Renal pelvis (tissue), 12 donors: ENCODE measurements at places on chromosomes 16 and 17.

DNA sequence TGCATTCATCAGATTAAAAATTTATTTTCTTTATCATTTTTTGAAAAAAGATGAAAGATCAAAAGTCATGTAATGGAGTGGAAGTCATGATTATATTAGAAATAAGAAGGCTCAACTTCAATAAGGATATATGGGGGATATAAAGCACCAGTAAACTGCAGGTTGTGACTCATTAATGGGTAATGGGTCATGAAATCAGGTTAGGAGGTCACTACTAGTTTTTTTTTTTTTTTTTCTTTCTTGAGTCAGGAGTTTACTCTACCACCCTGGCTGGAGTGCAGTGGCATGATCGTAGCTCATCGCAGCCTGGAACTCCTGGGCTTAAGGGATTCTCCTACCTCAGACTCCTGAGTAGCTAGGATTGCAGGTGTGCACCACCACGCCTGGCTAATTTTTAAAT is 14.3 kb downstream of the EFCAB13 start:
- no peak for DNase-seq

DNA sequence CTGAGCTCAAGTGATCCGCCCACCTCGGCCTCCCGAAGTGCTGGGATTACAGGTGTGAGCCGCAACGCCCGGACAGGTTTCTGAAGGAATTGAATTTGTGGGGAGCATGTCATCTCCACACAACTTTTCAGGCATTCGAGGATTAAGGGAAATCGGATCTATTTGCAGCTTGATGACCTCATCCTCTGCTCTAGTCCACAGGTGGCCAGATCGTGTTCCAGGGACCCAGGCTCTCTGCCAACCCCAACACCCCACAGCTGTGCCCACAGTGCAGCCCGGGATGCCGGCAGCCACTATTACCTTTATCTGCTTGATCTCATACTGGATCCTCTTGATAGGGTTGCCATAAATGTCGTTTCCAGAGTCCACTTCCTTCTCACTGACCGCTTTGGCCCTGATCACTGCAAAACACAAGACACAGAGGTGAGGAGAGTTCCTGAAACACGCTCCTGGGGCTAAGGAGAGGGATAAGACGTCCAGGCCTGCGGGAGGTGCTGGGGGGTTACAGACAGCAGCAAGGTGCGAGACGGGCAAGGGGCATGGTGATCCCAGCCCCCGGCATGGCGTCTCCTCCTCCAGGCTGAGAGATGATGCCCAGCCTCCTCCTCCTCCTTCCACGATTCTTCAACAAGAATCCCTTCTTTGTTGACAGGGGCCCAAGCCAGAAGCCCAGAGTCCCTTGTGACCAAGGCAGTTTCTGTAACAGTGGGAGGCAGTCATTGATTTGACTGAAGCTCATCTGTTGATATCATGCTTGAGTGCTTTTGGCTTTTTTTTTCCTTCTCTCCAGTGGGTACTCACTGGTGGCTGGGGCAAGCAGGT is 29.3 kb downstream of the CEP295NL start:
- no peak for DNase-seq

DNA sequence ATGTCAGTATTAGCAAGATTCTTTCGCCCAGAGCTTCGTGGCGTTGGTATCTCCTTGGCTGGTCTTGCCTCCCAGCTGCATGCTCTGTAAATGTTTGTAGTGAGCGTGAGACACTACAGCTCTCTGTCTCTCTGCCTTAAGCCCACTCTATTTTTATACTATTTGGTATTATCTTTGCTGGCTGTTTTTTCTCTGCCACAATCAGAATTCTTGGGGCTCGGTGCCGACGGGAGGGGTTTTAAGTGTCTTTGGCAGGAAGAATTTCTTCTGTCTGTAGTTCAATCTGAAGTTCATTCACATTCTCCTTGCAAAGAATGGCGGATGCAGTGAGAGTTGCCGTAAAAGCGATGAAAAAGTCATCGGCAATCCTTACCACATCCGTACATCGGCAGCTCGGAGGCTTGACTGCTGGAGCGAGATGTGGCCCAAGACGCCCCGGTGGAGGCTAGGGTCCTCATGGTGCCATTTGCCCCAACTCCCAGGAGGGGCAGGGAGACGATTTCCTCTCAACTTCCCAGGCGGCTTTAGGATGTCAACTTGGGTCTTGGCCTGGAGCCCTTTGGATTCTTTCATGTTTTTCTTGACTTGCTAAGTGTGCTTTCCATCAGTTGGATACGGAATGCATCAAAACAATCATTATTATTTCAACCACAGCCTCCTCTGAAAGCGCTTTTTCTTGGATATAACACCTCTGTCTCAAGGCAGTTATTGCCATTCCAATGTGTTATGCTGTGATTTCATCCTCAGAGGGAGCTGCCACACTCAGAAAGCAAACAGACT is 132.3 kb upstream of the SDK2 start:
- DNase-seq, result no peak

- DNase-seq, result peak; percentile 77
Observed at GRCh38 chr17:29615492-29616299, 7.0 kb downstream of the CORO6 start.

DNA sequence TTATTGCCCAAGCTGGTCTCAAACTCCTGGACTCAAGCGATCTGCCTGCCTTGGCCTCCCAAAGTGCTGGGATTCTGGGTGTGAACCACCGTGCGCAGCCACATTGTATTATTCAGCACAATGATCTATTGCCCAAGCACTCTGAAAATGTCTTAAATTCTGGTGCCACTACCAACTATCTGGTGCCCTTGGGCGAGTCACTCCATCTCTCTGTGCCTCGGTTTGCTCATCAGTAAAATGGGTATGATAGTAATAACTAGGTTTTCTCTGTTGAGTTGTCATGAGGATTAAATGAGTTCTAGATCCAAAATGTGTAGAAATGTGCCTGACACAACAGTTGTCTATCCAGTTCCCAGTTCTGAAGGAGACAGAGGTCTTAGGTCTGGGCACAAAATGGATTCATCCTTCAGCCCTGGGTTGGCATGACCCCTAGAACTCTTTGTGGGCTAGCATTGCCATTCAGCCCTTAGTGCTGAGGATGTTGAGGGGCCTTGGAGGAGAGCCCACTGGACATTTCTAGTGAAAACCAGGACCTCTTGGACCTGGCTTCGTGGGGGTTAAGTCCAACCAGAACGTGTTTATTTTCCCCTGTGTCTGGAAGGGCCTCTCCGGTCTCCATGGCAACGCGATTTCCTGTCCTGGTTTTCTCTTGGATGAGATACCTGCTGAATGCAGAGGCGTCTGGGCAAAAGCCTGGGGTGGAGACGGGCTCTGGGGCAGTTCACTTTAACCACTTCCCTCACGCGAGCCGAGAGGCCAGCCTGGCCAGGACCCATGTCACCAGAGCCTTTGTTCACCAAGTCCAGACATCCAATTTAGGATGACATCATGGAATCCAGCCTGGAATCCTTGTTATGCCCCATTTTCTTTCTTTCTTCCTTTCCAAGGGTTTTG is 43.7 kb upstream of the TNRC6A start:
- DNase-seq, result peak; percentile 68

GRCh38 chr16:27455700-27456099 is 53.7 kb downstream of the IL21R start:
- DNase-seq, result peak; percentile 51

GRCh38 chr17:48621410-48622392 is 4.5 kb downstream of the HOXB9 start:
- no peak for DNase-seq

GRCh38 chr16:2692948-2693651 is 10.8 kb downstream of the KCTD5 start:
- DNase-seq, result peak; percentile 37

- no peak for DNase-seq
Observed at GRCh38 chr16:12906271-12906670, 4.9 kb downstream of the SHISA9 start.

- DNase-seq, result no peak
Observed at GRCh38 chr16:84823926-84824325, 4.1 kb downstream of the CRISPLD2 start.

DNA sequence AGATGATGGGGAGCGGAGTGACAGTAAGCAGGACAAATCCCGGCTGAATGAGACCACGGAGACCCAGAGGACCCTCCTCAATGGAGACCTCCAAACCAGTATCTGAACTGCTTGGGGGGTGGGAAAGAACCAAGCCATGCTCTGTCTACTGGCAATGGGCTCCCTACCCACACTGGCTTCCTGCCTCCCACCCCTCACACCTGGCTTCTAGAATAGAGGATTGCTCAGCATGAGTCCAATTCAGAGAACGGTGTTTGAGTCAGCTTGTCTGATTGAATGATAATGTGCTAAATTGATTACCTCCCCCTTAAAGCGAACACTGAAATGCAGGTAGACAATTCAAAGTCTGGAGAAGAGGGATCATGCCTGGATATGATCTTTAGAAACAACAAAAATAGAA is 5.5 kb downstream of the SSTR2 start:
- DNase-seq, result no peak

- peak; percentile 60 for DNase-seq
Observed at GRCh38 chr17:7019839-7020519, 2.9 kb upstream of the BCL6B start.

DNA sequence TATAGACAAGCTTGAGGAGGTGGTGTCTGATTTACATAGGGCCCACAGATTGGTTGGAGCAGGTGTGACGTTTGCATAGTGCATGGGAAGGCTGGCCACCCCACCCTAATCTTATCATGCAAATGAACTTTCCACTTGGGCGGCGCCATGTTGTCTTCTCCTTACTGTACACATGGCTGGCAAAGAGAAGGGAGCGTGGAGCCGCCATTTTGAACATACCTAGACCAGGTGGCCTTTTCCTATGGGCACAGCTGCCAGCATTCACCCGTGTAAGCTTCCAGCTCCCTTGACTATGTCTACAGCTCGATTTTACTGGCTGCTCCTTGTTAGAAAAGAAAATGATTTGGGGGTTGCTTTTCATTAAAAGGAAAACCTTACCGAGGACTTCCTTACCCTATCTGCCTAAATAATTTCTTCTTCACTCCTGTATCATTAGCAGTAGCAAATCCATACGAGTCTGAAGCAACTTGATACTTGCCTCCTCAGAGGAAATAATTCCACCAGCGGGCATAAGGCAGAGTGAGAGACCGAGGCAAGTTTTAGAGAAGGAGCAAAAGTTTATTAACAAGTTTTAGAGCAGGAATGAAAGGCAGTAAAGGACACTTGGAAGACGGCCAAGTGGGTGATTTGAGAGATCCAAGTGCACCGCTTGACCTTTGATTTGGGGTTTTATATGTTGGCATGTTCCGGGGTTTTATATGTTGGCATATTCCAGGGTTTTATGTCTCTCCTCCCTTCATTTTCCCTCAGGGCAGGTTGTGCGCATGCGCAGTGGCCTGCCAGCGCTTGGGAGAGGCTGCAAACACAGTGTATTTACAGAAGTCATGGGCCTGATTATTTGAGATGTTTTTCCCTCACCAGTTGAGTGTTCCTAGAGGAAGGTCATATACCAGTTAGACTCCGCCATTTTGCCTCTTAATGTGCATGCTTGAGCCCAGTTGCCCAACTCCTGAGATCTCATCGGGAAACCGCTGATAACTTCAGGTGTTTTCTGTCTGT is 65.7 kb downstream of the MARF1 start:
- DNase-seq, result no peak

DNA sequence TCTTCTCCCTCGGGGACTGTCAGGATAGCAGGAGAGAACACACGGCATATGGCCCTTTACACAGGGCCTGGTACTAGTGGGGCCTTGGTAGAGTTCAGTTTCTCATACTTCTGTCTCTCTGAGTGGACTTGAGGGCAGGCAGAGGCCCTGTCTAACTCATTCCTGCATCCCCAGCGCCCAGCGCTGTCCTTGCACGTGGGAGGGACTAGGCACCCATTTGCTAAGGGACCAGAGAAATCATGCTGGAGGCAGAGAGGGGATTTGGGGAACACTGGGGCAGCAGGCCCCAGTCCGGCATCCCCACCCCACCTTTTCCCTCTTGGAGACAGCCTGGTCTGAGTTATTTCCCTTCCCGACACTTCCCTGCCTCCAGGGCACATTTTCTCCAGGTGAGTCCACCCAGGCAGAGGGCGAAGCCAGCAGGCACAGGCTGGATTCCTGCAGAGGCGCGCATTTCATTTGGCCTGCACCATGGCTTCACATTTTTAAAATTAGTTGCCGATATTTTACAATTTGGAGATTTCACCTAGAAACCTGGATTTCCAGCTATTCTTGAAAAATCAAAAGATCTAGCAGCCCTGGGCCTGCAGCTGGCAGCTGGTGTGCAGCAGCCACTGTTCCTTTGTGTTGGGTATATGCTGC is 9.7 kb upstream of the NKD1 start:
- DNase-seq, result no peak

DNA sequence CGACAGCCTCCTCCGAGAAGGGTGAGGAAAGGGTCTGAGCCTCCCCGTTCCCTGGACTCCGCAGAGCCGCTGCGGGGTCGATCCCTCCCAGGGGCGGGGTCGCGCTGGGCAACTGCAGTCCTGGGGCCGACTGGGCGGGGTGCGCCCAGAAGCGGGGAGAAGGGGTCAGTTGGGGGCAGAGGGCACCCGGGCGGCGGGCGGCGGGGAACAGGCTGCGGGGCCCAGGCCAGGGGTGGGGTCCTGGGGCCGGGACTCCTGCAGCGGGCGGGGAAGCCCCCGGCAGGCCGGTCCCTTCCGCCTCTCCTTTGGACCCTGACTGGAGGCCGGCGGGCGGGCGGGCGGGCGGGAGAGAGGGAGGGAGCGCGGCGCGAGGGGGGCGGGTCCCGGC is 352 bp downstream of the GGNBP2 start:
- DNase-seq, result no peak

DNA sequence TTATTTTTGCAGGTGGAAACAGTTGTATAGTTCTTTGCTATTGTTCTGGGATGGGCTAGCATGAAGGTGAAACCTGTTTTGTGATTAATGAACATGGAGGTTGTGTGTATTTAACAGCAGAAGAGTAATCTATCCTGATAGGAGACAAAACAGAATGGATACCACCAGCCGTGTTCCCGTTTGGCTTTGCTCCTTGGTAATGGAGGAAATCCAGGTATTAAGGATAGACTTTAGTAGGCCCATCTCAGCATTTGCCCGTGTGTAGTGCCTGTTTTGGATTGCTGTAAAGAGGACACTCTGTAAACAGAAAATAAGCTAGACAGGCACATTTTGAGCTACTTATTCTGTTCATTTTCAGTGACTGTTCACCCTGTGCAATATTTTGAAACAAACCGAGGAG is 215.1 kb downstream of the RBFOX1 start:
- no peak for DNase-seq

- no peak for DNase-seq
Observed at GRCh38 chr16:76309639-76310335, 32.6 kb downstream of the CNTNAP4 start.

GRCh38 chr17:74923538-74924249 is 379 bp upstream of the OTOP2 start:
- no peak for DNase-seq

DNA sequence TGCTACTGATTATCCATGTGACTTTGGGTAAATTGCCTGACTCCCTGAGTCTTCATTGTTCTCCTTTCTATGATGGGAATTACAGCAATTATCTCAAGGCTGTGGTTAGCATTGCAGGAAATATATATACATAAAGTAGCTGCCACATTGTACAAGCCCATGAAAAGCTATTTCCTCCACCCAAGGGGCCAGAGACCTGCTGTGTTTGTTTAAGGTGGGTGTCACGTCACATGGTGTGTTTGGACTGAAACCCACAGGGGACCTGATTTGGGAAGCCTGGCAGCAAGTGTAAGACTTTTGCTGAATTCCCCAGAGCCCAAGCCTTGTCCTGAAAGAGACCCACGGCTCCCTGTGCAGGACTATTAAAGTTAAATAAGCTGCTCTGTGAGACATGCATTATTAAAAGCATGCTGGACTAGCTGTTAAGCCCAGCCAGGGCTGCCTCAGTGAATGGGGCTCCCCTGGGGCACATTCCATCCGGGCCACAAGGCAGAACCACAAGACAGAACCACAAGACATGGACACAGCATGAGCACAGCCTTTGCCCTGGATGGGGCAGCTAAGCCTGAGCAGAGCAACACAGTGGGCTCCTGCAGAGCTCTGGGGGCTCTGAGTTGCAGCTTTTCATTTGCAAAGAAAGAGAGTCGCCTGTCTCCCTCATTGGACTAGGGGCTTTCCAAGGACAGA is 148.9 kb downstream of the SPACA3 start:
- DNase-seq, result no peak
